ENCODE measurements at places on chromosomes 16 and 17.
A peak's percentile ranks its signal among the peaks of the same experiment; 100 is the strongest.

DNA sequence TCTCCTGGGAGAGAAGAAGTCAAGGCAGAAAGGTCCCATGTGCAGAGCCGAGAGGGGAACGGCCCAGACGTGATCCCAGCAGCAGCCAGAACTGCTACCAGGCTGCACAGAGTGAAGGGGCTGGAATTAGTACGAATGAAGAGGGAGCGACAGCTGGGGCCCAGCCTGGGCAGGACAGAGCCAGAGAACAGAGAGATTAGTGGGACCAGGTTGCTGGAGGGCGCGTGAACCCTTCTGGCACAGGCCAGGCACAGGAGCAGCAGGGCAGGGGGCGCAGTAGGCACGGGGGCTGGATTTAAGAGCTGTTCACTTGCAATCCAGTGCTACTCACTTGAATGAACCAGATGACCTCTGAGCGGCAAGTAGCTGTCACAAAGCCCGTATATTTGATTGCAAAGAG lies 66.9 kb downstream of the PLXDC1 start:
- no peak for DNase-seq

DNA sequence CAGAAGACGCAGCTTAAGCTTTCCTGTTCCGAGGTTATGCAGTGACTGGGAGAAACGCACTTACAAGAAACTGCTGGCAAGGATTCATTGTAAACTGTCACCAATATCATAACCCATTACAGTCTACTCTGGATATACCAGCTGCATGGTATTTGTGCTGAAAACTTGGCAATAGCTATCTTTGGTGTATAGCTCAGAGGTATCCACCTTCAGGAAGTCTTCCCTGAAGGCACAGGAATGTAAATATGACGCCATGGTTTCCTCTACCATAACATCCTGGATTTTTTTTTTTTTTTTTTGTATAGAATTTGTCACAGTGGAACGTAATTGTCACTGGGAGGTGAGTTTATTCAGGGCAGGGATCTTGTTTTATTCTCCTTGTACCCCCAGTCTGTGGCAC lies 406.2 kb downstream of the GRIN2A start:
- DNase-seq, result no peak

DNA sequence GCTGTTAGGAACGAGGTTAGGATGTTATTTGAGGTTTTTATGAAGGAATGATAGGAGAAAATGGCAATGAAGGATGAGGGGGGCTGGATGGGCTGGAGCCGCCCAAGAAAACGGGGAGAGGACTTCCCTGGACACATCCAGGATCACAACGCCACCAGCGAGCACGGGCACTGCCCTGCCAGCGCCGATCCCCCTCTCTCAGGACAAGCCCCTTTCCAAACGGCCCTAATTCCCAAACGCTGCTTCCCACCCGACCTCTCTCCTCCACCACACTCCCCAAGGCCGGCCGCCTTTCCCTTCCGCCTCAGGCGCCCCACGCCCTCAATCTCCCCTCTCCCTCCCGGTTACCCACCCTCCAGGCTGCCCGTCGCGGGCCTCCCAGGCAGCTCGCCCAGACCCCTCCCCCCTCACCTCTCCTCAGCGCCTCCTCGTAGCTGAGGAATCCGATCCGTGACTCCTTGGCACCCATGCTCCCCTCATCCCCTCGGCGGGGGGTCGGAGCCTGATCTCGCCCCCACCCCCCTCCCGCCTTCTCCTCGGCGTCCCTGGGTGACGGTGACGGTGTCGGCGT lies 377 bp downstream of the USP32 start:
- DNase-seq, result no peak

- DNase-seq, result no peak
Measured at GRCh38 chr17:50185631-50186471, 15.6 kb downstream of the COL1A1 start.

DNA sequence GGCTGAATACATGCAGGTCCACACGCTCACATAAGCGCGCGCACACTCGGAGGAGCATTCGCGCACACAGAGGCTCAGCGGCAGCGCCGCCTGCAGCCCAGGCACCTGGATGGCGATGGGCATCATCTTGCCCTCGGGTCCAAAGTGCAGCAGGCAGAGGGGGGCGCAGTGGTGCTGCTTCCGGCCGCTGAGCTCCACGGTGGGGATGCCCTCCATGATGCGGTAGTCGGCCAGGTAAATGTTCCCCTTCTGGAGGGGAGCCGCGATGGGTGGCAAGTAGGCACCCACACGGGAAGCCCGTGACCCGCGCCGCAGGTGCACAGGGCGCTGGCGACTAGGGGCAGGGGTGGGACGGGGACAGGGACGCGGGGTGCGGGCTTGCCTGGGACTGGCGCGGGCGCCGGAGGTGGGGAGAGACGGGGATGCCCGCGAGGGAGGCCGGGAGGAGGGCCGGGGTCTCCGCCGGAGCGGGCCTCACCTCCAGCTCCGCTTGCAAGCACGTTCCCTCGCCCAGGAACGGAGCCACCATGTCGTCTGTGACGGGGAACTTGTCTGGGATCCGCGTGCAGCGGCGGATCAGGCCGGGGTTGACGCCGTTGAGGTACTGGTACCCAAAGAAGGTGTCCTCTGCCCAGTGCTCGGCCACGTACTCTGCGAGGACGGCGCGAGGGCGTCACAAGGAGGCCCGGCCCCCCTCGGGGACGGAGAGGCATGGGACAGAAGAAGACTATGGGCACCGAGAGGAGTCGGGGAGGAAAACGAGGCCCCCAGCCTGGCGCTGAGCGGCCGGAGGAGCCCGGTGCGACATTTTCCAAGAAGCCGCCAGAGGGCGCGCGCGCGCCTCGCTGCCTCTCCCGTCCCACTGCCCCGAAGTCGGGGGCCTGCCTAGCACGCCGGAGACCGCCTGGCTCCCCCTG lies 8.0 kb downstream of the ALOX12B start:
- peak; percentile 82 for DNase-seq

DNA sequence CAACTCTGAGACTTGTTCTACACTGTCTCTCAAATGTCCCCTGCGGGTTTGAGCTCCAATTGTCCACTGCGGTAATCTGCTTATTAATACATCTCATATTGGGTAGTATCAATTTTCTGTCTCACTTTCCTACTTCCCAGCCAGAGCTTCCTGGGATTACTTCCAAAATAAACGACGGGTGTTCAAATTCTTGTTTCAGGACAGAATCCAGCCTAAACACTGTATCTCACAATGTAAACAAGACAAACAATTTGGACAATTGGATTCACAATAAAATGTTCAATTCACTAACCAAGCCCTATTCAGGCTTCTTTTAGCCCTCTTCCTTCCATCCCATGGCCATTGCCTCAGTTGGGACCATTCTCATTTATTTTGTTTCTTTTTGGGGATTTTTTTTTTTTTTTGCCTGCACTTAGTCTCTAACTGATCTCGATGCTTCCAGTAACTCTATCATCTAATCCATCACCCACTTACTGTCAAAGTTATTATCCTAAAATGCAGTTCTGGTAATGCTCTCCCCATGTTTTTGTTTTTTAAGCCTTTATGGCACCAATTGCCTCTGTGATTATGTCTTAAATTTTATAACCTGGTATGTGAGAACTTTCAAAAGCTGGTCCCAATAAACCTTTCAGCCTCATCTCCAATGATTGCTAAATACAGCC lies 2.0 kb upstream of the VAT1L start:
- DNase-seq, result no peak

DNA sequence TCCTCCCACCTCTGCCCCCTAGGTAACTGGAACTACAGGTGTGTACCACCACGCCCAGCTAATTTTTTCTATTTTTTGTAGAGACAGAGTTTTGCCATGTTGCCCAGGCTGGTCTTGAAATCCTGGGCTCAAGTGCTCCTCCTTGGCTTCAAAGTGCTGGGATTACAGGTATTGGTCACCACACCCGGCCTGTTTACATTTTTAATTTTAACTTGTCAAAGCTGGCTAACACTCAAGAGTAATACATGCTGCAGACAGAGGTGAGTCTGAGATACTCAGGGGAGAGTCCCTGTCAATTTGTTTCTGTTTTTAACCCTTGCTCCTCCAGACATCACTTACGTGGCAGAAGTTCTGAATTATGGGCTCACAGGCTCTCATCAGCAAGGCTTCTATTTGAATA lies 50.7 kb upstream of the CLEC18B start:
- no peak for DNase-seq

DNA sequence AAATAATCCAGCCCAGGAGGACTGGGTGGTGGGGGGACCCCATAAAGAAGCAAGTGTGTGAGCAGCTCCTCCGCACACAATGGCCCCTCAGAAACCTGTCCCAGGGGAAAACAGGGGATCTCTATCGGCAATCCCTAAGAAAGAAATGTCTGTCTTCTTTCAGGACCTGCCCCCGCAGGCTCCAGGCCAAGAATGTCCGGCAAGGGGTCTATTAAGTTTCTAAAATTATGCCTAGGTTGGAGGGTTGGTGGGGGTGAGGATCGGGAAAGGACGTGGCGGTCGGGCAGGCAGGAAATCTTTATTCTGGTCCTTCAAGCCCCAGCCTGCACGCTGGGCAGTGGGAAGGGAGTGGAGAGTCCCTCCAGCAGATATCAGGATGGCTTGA lies 23.4 kb upstream of the LITAF start:
- no peak for DNase-seq

DNA sequence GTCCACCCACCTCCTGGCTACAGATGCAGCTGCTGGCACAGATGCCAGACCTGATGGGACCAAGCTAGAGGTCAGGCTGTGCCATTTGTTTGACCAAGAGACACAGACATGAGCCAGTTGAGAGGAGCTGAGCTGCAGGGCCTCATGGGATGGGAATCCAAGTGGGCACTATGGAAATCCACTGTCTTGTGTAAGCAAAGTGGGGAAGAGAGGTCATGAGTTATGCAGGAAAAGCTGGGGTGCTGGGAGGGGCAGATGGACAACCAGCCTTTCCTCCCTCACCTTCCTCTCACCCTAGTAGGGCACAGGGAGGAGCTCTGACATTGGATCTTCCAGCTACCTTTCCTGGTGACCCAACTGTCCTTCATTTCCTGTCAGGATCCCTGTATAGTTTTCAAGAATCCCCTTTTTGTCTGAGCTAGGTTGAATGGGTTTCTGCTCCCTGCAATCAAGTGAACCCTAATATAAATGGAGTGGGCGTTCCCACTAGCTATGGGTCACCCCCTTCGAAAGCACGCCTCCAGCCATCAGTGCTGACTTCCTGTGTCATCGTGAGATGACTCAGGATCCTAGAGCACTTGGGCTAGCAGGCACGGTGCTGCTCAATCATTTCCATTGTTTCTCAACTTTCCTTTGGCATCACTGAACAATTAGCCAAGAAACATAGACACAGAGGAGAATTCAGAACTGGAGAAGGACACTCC lies 13.6 kb downstream of the ATPAF2 start:
- DNase-seq, result peak; percentile 34

DNA sequence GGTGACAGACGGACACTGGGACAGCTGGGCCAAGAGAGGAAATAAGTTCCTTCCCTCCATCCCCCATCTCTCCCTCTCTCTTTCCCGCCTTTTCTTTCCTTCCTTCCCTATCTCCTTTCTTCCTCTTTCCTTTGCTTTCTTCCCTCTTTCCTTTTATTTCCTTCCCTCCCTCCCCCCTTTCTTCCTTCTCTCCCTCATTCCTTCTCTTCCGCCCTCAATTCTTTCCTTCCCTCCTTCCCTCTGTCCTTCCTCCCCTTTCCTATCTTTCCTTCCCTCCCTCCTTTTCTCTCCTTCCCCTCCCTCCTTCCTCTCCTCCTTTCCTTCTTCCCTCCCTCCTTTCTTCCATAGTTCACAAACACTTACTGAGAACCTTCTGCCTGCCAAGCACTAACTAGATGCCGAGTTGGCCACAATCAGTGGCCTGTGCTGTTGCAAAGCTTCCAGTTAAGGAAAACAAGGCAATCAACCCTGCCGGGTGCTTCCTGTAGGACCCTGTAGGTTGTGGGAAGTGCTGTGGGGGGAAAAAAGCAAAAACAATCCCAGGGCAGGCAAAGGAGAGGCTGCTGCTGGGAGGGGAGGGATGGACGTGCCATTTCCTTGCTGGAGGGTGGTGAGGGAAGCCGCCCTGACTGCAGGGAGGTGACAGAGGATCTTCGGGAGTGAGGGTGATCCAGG lies 31.7 kb downstream of the ABCC6 start:
- no peak for DNase-seq

- no peak for DNase-seq
Measured at GRCh38 chr16:57062329-57062728, 30.1 kb upstream of the CPNE2 start.

DNA sequence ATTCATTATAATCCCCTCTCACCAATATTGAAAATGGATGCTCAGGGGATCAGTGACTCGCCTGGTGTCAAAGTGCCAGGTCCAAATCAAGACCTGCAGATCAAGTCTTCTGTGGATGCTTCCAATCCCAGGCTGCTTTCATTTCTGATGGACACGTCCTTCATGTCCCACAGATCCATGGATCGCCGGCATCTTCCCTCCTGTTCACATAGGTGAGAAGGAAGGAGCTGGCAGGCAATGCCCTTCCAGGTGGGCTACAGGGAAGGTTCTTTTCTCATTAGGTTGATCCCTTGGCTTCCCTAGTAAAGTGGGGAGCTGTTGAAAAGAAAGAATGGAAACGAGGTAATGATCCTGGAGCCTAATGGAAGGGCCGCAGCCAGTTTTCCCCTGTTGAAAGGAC lies 159.7 kb upstream of the RPH3AL start:
- no peak for DNase-seq

DNA sequence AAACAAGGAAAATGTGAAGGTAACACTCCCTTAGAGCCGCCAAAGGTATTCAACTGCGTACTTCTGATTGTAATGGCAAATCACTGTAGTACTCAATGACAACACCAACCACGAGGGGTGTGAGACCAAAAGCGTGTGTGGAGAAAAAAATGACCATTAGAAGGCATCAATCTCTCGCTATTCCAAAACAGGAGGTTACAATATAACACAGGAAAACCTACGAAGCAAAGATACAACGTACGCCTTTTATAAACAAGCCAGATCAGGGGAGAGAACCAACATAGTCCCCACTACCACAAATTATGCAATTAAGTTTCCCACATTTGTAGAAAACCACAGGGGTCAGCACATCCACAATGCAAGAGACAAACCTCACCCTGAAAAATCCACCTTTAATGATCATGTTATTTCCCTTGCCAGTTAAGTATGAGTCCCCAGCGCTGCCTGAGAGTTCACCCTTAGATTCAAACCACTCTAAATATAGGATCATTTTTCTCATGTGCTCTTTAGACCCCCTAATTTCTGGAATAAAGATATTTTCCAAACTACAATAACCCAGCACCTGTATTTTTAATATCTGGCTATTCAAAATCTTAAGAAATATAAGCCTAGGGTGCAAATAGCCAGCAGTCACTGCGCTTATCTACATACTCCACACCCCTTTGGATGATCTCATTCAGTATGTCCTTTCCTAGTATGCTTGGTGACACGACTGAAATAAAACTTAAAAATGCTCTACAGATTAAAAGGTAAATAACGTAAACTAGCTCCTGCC lies 12.4 kb downstream of the TEX14 start:
- no peak for DNase-seq
